ENCODE measurements at places on chromosomes 16 and 17.

DNA sequence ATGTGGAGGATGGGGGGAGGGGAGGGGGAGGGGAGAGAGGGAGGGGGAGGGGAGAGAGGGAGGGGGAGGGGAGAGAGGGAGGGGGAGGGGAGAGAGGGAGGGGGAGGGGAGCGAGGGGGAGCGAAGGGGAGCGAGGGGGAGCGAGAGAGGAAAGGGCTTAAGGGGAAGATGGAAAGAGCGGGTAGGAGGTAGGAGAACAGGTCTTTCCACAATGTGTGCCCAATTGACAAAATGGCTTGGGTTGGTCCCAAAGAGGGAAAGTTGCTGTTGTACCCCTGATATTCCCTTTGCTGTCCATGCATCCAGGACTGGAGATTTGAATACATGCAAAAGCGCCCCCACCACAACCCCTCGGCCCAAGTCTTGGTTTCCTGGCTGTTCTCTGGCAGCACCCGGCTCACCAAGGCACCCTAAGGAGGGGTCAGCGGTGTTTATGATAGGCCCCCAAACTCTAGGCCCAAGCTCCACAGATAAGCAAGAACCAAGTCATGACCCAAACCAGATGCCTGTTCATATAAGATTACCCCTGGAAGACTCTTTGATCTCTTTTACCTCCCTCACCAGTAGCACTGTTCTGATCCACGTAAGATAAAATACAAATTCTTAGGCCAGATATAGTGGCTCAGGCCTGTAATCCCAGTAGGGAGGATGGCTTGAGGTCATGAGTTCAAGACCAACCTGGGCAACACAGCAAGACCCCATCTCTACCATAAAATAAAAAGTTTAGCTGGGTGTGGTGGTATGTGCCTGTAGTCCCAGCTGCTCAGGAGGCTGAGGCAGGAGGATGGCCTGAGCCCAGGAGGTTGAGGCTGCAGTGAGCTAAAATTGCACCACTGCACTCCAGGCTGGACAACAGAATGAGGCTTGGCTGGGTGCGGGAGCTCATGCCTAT lies 119.6 kb downstream of the ZFHX3 start:
- DNase-seq: no peak

GRCh38 chr17:70767102-70767701 lies 597.9 kb downstream of the KCNJ2 start:
- no peak for DNase-seq

DNA sequence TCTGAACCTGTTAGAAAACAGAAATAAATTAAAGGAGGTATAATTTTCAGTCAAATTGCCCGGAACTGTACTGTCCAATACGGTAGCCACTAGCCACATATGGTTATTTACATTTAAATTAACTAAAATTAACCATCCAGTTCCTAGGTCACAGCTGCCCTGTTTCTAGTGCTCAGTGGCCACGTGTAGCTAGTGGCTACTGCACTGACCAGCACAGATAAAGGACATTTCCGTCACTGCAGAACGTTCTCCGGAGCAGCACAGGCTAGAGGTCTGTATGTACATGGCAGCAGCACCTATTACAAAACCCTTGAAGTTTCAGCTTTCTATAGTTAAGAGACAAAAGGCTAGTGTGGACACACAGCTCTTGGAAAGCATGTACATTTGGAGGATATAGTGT lies 33.7 kb downstream of the CPSF4L start:
- DNase-seq: no peak

DNA sequence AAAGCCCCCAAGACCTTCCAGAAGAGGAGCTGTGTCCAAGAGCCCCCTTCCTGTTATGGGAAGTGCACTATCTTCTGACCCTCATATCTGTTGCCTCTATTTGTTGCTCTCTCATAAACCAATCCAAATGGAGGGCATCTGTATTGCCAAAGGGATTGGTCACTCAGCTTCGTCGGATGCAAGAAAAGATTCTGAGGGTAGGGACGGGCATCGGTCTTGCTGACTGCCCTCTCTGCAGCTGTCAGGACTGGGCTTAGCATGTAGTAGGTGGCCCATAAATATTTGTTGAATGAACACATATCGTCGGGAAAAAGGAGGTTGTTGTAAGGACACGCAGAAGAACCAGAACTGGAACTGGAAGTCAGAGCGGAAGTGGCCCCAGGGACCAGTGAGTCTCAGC lies 44.1 kb downstream of the CCDC42 start:
- DNase-seq: no peak

- DNase-seq: peak; percentile 2
Observed at GRCh38 chr17:51860954-51861561, 297.5 kb downstream of the CA10 start.

All from activated T-cell treated with anti-CD3 and anti-CD28 coated beads for 24 hours (primary cell).